ENCODE measurements at places on chromosomes 16 and 17.

GRCh38 chr17:36842963-36843558, 94.2 kb upstream of the LHX1 start:
- no peak for DNase-seq

- DNase-seq, result no peak
Observed at GRCh38 chr16:86818671-86819532, 240.6 kb downstream of the FOXL1 start.

DNA sequence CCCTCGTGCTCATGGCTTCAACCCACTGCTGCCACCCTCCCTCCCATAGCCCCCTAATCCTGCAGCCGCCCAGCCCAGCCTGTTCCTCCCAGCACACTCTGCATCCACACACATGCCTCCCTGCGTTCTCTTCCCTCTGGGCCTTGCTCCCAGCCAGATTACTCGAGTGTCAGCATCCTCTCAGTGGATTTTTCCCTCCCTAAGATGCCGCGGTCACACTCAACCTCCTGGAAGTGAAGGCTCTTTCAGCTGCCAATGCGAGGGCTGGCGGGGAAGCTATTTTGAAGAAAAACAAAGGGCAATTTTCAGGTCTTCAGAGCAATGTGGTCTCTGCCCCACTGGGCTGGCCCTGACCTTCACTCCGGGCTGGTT, 23.2 kb upstream of the CACNG5 start:
- no peak for DNase-seq

GRCh38 chr17:21119247-21119918, 7.4 kb upstream of the DHRS7B start:
- peak; percentile 55 for DNase-seq

DNA sequence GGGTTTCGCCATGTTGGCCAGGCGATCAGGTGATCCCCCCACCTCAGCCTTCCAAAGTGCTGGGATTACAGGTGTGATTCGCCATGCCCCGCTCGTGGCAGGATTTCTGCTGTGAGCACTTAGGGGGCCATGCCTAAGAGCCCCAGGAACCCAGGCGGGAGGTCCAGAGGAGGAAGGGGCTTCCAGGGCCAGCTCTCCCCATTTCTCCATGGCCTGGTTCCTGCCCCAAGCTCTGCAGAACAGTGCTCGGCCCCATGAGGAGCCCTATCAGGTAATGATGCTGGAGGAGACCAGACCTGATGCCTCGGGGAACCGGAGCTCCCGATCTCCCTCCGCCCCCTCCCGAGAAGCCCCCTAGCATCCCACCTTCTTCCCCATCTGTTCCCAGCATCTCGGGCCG, 53.6 kb downstream of the RMI2 start:
- no peak for DNase-seq

DNA sequence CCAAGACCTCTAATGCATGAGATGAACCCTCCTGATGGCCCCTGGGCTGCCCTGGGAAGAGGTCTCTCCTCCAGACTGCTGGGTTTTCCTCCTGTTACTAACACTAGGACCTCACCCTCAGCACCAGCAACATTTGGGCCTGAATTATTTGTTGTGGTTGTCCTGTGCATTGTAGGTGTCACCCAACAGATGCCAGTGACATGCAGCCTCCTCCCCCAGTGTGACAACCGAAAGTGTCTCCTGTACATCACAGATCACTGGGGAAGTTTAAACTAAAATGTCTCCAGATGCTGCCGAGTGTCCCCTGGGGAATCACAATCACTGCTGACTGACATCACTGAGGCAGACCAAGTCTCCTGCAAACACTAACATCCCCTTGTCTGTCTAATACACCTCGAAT, 74.8 kb downstream of the SLC5A11 start:
- no peak for DNase-seq

DNA sequence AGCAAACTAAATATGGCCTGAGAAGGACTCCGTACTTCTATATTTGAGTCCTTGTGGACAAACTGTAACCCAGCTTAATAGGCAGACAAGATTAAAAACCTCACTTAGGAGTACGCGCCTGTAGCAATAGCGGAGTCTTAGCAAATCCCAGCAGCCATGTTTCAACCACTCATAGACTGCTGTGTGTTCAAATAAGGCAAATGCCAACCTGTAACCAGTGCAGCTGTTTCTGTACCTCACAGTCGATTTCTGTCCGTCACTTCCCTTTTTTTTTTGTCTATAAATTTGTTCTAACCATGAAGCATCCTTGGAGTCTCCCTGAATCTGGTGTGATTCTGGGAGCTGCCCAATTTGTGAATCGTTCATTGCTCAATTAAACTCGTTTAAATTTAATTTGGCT, 30.2 kb downstream of the TANC2 start:
- DNase-seq, result no peak

DNA sequence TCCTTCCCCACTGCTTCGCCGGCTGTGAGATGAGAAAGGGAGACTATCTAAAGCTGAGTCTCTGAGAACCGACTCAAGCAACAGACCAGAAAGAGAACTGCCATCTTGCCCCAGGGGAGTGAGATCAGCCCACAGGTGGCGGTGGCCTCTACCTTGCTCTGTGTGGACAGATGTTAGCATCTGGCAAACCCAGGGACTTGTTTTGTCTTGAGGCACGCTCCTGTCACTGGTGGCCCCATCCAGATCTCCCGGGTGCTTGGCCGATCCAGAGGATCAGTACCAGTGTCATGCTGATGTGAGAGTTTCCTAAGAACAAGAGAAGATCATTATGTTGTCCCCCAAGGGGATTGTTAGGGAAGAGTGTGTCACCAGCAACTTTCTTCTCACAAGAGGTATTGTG, 101.4 kb downstream of the CACNG3 start:
- DNase-seq, result no peak

DNA sequence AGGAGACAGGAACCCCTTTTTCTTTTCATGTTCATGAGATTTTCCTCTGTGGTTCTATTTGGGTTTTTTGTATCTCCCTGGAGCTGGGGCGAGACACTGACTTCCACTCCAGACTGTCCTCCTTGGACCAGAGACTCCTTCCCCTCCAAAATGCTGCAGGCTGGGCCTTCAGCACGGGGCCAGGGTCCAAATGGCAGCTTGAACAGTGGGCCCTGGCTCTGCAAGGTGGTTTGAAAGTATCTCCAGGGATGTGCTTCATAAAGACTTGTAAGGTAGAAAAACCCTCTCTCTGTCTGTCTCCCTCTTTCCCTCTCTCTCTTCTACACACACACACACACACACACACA, 236.1 kb downstream of the ZNF423 start:
- DNase-seq, result no peak

DNA sequence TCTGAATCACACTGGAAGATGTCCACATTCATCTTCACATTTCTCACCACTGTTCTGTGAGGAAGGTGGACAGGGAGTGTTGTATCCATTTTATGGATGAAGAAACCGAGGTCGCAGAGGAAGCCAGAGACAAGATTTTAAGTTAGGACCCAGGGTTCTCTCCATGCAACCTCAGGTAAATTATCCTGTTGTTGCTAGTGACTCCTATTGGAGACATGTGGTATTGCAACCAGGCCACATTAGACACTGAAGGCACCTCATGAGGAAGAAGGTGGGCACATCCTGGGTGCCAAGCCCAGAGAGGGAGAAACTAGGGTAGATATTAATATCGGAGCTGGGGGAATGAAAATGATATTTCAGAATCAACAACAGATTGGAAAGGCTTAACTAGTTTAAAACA, 8.5 kb upstream of the WNT9B start:
- no peak for DNase-seq

DNA sequence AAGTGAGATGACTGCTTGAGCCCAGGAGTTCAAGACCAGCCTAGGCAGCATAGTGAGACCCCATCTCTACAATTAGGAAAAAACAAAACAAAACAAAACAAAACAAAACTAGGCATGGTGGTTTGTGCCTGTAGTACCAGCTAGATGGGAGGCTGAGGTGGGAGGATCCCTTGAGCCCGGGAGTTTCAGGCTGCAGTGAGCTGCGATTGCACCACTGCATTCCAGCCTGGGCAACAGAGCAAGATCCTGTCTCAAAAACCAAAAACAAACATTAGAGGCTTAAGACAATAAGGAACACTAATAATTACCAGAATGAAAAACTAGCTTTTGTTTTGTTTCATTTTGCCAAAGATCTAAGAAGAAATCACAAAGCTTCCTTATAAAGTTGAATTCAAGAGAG, 69.2 kb downstream of the GPRC5B start:
- DNase-seq, result no peak

DNA sequence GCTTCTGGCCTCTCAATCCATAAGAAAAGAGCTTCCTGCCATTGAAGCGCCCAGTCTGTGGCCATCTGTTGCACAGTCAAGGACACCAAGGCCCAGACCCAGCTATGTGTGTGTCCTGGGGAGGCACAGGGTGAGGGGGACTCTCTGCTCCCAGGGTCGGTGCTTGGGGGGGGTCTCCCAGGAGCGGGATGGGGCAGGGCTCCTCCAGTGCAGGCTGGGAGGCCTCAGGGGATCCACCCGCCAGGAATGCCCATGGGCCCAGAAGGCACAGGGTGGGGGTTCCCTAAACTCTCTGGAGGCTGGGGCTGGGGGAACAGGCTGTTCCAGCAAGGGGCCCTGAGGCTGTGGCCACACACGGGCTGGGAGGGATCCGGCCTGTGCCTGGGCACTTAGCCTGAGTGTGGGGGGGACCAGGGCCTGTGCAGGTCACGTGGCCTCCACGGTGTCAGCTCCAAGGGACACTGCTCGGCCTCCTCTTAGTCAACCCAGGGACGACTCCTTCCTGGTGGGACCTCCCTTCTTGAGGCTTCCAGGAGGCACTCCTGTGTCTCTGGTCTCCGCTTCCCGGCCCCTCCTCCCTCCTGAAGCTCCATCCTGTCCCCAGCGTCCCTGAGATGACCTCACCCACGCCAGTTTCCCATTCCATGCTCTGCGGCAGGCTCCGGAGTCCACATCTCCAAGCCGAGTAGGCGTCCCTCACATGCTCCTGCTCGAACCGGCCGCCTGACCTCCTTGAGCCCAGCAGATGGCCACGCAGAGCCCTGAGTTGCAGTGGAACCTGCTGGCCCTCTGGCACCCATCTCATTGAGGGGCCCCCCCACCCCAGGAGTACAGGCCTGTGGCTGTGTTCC, 23.1 kb upstream of the BAHCC1 start:
- DNase-seq, result peak; percentile 69

Measured in gastrocnemius medialis (tissue), 4 donors.